ENCODE measurements at places on chromosomes 2 and 18. TPM values are rescaled to one million over a fixed set of nuclear protein-coding genes. Genes with fewer than 3 reads are reported as not detected.

ABCB11 gene
- total RNA-seq = 0.02 TPM

TUBB6 gene
- 485 TPM for total RNA-seq

DNA sequence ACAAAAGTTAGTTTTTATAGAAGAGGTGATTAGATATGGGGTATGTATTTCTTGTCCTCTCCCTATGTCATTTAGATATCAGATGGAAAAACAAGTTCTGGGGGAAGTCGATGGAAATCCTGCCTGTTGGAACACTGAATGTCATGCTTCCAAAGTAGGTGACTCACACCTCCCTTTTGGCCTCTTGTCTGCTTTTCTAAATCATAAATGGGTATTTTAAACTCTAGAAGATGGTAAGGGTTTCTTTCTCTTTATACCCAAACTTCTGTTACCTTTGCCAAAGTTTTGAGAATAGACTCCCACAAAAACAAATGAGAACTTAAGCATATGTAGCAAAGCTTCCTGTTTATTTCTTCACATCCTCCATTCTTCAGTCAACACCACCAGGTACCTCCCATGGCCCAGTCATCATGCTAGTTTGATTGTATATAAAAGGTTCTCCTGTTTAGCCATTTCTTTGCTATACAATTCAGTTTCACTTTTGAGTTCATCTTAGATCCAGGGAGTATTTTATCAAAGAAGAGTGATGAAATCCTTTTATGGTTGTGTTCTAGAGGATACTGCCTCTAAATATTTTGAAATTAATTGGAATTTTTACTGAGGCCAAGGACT lies 63.9 kb downstream of the PRKRA start:
- no peaks in the 10 kb centered on the region for H3K27me3 ChIP-seq
- H3K4me3 ChIP-seq = no peak overlapping the region
- no peak overlapping the region for H3K27ac ChIP-seq
- no peak for DNase-seq

DNA sequence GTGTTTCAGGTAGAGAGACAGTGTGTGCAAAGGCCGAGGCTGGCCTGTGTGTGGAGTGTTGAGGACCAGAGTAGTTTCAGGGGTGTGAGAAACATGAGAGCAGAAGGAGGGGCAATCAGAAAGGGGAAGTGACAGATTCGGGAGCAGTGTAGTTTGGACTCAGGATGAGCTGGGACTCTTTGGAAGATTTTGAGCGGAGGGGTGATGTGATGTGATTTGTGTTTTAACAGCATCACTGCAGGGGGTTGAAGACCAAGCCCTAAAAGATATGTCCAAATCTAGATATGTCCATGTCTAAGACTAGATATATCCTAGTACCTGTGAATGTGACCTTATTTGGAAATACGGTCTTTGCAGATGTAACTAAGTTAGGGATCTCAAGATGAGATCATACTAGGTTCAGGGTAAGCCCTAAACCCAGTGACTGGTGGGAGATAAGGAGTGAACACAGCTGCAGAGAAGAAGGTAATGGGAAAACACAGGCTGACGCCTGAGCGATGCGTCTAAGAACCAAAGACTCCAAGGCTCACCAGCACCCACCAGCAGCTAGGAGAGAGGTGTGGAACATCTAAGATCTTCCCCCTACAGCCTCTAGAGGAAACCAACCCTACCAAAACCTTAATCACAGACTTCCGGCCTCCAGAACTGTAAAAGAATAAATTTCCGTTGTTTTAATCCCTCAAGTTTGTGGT lies 38.5 kb upstream of the MYO3B start:
- H3K36me3 ChIP-seq = no peaks in the 10 kb centered on the region
- no peak for DNase-seq
- no peak overlapping the region for H3K4me3 ChIP-seq
- H3K27me3 ChIP-seq = no peaks in the 10 kb centered on the region

DNA sequence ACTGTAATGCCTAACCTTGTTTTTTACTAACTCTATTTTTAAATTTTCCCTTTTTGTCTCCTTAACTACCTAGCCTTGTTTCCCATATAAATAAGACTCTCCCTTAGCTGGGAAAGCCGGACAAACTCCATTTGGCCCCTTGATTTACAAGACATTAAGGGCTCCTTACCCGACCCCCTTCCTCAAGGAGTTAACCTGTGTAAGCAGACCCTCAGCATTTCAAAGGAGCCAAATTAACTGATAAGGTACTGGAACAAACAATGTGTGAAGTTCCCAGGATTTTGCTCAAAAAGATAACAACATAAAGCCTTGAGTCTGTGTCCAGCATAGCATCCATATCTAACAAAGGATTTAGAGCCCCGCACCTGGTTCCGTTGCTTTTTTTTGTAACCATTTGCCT lies 59.6 kb upstream of the C2orf15 start:
- H3K27me3 ChIP-seq = peaks cover 8% of the 10 kb centered on the region
- H3K36me3 ChIP-seq = no peaks in the 10 kb centered on the region
- DNase-seq = no peak
- no peak overlapping the region for H3K4me3 ChIP-seq
